Activated naive CD8-positive, alpha-beta T cell treated with anti-CD3 and anti-CD28 coated beads, Interleukin-2, amount 50 U/mL, for 16 hours (primary cell): ENCODE measurements at places on chromosomes 1 and 21.

DNA sequence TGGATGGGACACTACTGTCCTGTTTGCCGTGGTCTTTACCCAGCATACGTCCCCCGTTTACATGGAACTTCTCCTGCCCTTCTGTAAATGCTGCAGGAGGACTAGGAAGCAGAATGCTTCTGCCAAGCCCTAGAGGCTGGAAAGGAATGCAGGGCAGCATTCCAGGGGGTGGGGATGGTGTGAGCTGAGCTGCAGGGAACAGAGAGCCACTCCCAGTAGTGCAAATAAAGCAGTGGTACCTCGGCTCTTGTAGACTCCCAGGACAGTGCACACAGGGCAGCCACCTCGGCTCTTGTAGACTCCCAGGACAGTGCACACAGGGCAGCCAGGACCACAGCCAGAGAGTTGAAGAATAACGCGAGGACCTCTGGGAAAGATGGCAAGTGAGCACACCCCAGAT lies 35.4 kb downstream of the PTPRU start:
- DNase-seq = no peak

- DNase-seq = no peak
Observed at GRCh38 chr1:192160196-192160595, 1.9 kb downstream of the RGS18 start.

DNA sequence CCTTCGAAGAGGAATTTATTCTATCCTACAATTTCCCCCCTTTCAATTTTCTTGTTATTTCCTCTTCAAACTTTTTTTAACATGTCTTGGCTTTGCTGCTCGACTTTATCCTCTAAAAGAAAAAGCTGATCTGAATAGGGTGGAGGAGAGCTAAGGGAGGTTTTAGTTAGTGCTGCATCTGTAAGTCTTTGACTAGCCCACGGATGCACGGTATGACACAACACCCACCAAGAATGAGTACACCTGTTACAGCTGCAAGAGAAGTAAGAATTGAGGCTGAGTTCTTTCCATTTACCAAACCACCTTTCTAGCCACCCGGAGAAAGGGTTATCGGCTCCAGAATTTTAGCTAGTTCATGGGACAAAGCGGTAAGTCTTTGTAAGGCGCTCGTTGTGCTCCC lies 23.8 kb downstream of the SCCPDH start:
- DNase-seq = no peak

DNA sequence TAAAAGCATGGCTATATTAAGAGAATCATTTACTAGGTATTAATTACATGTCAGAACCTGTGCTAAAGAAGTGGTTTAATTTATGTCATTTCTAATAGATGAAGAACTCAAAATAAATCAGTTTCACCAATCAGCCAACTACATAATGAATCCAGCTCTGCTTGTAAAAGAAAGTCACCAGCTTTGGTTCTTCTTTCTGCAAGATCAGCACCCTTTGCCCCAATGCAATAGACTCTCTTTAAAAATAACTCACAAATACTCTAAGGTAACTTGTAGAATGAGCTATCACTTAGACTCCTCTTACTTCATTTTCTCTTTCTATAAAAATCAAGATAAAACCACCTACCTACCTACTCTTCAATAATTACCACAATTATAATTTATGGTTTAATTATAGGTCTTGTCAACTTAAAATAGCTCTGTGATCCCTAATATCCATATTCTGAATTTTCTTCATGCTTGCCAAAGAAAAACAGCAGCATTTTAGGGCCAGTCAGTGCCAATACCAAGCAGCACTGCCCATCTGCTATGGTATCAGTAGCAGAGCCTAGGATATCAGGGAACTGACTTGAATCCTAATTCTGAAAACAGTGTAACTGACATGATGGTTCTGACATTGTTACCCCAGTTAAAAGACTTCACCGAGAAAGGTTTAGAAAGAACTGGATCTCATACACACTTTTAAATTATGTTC lies 11.3 kb downstream of the SLC19A2 start:
- DNase-seq = no peak

- no peak for DNase-seq
Observed at GRCh38 chr1:41498804-41499203, 14.3 kb upstream of the EDN2 start.

- no peak for DNase-seq
Observed at GRCh38 chr1:81754424-81754823, 46.3 kb upstream of the ADGRL2 start.

- no peak for DNase-seq
Observed at GRCh38 chr1:89616844-89617627, 15.9 kb upstream of the LRRC8C start.

GRCh38 chr1:32651461-32652073 lies 559 bp downstream of the RBBP4 start:
- DNase-seq = no peak
